Left lung (tissue), 14 donors: ENCODE measurements at places on chromosomes 7 and 10. TPM values are rescaled to one million over a fixed set of nuclear protein-coding genes. Genes with fewer than 3 reads are reported as not detected.
A peak's percentile ranks its signal among the peaks of the same experiment; 100 is the strongest.

Gene TRPV6
- polyA plus RNA-seq, result 7.1 TPM

GRCh38 chr10:76548716-76549115 is 1088.9 kb downstream of the KCNMA1 start:
- no peak for DNase-seq

GRCh38 chr10:91880310-91880709 is 29.0 kb downstream of the FGFBP3 start:
- DNase-seq, result no peak

DNA sequence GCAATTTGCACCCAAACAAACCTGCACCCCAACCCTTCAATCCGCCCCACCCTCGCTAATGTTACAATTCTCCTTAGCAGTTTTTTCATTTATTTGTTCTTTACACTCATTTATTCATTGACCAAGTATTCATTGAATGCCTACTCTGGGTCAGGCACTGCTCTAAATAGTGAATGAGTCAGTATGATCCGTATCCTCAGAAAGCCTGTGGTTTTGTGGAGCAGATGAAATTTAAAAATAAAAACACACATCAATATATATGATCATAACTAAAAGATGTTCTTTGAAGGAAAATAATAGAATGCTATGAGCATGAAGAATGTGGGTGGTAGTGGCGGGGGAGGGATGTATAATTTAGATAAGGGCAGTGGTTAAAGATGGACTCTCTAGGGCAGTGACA is 13.3 kb downstream of the IFIT5 start:
- DNase-seq, result no peak

DNA sequence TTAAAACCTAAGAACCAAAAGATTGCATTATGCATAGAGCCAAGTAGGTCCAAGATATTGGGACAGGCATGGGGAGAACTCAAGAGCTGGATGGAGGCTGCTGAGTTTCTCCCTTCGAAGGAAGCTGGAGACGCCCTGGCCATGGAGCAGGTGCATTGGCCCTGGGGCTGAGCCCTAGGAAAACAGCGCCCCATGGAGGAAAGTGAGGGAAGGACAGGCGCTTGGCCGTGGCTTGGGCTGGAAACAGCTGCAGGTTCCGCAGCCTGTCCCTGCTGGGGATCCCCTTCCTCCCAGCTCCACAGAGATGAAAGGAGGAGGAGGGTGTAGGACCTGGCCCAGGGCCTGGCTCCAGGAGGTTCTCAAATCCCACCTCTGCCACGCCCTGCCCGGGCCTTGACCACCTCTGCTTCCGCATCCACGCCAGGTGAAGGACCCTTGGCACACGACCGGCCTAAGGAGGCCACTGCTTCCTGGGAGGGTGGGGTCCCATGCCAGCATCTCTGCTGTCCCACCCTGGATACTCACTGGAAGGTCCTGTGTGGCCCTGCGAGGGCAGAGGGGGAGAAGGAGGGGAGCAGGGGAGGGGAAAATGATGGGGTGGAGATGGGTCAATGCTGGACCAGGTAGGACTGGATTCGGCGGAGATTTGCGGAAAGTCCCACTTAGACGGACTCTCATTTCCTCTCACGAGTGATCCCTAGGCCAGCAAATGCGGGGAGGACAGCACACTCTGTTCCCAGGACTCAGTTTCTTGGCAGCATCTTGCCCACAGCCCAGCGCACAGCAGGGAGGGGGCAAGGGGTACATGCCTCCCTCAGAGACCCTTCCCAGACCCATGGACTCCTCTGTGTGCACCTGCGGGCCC is 258.6 kb upstream of the TCERG1L start:
- peak; percentile 61 for DNase-seq
